ENCODE measurements at places on chromosomes 1 and 21. TPM values are rescaled to one million over a fixed set of nuclear protein-coding genes. Genes with fewer than 3 reads are reported as not detected.

DNA sequence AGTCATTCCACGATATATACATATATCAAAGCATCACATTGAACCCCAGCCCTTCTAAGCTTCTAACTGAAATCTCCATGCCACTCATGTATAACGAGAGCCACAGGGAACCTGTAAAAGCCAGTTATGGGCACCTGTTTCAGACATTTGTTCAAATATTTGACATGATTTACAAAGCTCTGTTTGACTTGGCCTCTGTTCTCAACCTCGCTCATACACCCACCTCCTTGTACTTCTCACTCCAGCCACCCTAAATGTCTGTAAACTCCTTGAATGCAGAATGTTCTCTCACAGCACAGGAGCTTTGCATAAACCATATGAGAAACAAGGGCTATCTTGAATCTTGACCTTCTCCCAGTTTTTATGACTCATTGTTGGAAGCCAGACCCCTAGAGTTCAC lies 36.9 kb upstream of the CD2 start:
- DNase-seq = no peak

GRCh38 chr1:220811695-220812094 lies 25.0 kb downstream of the MTARC1 start:
- DNase-seq = no peak

GRCh38 chr1:41073971-41074370 lies 52.4 kb upstream of the SLFNL1 start:
- DNase-seq = no peak

- DNase-seq = no peak
Observed at GRCh38 chr1:35810096-35810881, 2.5 kb downstream of the AGO4 start.

- DNase-seq = no peak
Observed at GRCh38 chr1:155454096-155454495, 108.5 kb downstream of the ASH1L start.

DNA sequence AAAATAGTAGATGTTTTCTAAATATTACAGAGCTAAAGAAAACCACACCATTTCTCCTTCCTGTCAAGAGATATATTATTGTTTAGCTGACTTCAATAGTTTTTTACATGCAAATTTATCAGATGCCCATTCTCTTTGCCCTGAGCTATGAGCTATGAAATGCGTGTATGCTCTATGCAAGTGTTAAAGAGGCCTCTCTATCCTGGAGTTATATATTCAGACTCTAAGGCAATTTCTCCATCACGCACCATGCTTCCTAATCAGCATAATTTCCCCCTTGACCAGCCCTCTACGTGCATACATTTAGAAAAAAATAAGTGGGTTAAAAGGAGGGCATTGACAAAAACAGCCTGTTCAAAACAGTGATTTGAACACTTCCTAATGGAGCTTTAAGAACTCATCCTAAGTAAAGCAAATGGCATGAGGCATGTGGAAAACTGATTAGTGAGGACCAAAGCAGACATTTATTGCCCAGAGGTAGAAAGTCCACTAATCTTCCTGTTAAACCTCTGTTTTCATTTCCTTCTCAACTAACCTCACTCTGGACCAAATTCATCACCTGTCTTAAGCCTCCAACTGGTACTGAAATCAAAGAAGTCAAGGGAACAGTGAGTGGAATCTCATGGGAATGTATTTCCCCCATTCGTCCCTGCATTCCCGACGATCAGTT lies 565.8 kb upstream of the PKN2 start:
- no peak for DNase-seq

DNA sequence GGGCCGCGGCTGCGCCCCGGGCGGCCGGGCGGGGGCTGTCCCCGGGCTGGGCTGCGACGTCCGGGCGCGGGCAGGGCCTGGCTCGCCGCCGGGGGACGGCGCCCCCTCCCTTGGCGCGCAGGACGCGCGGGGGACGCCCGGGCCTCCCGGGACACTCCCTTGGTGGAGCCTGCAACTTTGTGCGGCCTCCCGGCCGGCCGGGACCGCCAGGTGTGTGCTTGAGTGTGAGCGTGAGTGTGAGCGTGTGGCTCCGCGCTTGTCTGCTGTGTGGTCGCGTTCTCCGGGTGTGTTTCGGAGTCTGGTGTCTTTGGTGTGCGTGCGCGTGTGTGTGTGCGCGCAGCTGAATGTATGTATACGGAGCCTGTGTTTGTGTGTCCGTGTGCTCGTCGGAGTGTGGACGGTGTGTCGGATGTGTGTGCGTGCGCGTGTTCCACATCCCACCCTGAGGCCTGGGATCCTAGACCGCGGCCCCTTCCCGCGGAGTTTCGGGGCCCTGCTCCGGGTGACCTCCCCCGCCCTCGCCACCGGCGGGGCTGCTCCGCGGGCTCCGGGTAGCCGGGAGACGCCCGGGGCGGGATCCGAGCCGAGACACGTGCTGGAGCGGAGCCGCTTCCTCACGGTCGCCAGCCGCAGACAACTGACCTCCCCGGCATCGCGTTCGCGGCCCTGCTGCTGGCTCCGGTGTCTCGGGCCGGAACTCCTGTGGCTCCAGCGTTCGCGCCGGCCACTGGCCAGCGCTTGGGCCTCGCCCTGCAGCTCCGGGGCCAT lies 1.7 kb downstream of the PTPRU start:
- peak; percentile 82 for DNase-seq

DNA sequence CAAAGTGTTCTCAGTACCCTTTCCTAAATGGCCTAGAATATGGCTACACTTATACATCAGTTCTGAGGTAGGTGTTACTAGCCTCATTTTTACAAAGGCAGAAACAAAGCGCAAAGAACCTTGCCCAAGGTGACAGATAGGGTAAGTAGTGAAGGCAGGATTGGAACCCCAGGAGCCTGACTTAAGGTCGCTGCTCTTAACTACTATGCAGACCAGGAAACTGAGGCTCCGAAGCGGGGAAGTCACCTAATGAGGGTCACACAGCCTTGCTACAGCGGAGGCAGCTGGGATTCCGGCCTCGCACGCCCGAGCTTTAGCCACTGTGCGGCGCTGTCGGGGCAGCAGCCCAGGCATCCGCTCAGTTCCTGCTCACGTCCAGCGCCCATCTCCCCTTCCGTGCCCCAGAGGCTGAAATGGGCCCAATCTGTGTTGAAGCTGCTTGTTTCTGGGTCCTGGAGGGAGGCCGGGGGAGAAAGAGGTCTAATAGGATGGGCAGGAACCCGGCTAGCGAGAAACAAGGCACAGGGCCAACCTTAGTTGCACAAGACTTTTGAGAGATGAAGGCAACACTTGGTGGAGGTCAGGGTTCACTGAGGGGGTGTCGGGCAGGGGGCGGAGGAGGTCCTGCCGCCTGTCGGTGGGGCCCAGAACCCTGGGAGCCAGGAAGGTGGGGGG lies 1.4 kb upstream of the FOXD2 start:
- peak; percentile 95 for DNase-seq

DNA sequence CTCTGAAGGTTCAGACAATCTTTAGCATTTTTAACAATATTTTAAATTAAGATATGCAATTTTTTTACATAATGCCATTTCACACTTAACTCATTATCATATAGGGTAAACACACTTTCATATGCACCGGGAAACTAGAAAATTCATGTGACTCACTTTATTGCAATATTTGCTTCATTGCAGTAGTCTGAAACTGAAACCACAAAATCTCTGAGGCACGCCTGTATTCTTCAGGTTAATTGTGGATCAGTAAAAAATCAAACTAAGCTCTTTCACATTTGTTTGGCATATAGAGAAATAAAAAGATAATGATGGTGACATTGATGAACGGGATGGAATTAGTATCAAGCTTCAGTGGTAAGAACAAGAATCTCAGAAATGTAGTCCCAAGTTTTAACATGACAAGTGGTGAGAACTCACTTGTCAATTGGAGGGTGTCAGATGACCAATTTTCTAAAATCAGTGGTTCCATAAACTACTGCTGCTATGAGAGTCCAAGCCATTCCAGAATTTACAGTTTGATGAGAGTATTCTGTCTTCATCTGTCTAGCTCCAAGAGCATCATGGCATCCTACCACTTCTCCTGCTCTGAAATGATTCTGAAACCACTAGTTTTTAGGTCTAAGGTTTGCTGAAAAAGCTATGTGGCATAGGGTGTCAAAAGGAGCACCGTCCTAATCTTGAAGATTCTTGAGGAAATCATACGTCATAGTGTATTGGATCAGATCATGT lies 281.0 kb downstream of the PTPRC start:
- no peak for DNase-seq

DNA sequence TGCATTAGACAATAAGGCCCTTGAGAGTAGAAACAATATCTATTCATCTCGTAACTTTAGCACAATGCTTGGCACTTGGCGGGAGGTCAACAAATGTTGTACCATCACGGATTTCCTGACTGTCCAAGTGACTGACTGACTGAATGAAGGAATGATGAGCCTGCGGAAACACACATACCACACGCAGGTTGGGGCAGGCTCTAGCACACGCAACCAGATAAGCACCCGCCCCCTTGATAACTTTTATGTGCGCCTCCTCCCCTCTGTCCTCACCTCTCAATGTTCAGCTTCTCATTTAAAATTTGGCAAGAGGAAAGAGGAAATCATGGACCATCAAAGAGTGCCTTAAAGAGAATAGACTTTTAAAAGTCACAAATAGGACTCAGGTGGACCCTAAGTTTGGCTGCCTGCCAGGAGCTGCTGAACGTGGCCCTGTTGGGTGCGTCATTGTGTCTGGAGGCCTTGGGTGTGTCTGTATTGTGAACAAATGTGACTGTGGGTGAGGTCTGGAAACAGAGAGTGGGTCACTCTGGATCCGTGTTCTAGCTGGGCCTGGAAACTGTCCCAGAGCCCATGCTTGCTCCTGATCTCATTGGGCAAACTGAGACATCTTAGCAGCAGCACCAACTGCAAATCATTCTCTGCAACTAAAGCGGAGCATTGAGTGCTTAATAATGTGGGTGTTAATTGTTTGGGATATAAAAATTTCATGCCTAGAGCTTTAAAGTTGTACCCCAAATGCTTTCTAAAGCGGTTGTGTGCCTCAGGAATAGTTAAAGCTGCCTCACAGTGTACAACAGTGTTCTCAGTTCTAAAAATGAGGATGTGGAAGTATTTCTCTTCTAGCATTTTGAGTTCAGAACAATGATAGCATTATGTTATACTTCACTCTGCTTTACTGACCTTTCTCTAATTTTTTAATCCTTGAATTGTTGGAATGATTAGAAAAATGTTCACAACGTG lies 47.6 kb upstream of the ABCG1 start:
- peak; percentile 10 for DNase-seq

- no peak for DNase-seq
Observed at GRCh38 chr1:22044690-22045420, 7.7 kb upstream of the CDC42 start.

DNA sequence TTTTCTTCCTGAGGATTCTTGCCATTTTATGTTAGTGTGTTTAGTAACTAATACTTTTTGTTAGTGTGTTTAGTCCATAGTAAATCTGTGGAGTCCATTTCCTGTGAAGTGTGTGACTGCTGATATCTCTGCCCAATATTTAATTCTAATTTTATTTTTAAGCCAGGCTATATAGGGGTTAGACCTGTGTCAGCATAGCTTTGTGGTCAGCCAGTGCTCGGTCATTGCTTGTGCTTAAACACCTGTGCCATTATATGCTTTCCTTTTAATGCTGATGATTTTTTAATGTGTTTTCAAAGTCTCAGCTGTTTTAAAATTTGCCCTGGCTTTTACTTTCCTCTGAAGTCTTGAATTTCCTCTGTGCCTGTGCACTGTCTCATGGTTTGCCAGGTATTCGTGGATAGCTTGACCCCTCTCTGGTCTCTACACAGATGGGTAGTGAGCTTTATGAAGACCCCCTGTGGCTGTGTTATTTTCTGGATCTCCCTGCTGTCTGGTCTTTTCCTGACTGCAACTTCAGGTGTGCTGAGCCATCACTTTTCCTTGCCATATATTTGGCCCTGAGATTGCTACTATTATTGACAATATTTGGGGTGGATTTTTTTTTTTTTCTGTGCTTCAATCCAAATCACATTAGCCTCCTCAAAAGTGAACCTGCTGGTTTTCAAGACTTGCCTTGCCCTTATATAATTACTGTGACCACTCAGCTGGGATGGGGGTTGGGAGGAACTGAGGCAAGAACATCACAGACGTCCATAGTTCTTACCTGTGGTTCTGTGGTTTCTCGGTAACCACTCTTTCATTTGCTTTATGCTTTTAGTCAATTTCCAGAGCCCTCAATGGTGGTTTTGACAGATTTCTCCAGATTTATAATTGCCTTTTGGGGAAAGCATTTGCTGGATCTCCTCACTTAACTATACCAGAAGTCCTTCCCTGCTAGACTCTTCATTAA lies 59.6 kb downstream of the RPS6KC1 start:
- no peak for DNase-seq

- peak; percentile 86 for DNase-seq
Observed at GRCh38 chr1:119544165-119544762, 37.3 kb downstream of the HSD3B1 start.

GRCh38 chr1:152110365-152110859 lies 4.8 kb downstream of the TCHH start:
- no peak for DNase-seq

GRCh38 chr1:26900001-26900814 lies at the start of gene GPATCH3:
GPATCH3 (minus strand) TSS chr1:26900467; CDS start chr1:26900442, 25 bp downstream.
- DNase-seq = peak; percentile 95

DNA sequence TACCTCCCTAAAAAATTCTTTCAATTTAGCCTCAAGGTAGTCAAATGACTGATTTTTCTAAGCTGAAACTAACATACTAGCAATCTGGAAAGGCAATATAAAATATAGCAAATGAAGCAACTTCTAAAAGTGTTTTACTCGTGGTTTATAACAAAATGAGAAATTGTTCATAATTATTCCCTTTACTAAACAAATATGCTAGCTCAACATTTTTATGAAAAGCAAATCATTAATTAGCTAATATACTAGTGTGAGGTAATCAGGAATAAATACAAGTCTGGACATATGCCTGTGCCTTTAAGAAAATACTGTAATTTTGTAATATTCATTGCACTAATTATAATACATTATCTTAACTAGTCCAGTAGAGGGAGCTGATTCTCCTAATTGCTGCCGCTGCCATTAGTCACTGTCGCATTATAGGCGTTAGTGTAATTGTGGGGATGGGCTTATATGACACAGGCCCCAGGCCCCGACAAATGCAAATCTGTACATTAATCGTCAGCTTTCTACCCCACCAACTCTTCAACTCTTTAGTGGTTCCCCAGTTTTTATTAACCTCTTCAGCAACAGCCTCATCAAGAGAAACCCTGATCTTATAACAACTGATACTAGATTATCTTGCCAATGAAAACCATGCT lies 160.9 kb downstream of the GABPA start:
- peak; percentile 43 for DNase-seq

DNA sequence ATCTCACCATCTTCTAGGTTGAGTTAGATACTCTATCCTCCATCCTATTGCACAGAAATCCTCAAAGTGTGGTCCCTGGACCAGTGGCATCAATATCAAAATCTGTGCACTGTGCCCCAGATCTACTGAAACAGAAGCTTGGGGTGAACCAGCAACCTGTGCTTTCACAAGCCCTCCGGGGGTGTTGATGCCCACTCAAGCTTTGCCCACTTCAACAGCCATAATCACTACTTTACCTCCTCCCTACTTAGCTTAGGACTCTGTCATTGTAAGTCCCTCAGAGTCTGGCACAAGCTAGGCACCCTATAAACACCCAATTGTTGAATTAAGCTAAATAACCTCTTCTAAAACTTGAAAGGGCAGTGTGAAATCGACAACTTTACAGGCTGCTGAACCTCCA lies 144.2 kb upstream of the SOD1 start:
- no peak for DNase-seq

Gene PRAMEF1
- total RNA-seq = not detected

Gene GNG5
- 116 TPM for total RNA-seq

Gene LPAR3
- 3.7 TPM for total RNA-seq

Gene DNAH14
- 36.6 TPM for total RNA-seq

Gene MTARC1
- total RNA-seq = 75.4 TPM

Gene ZNF684
- 11.1 TPM for total RNA-seq

Gene FNBP1L
- 96.8 TPM for total RNA-seq

Gene FCRL4
- total RNA-seq = not detected

Gene AQP10
- not detected for total RNA-seq
